Stomach (tissue), 19 donors: ENCODE measurements at places on chromosomes 3 and 15.

- DNase-seq = no peak
- H3K27me3 ChIP-seq = no peaks in the 10 kb centered on the region
- no peak overlapping the region for H3K27ac ChIP-seq
Observed at GRCh38 chr3:100213891-100214573, 46.8 kb upstream of the TBC1D23 start.

DNA sequence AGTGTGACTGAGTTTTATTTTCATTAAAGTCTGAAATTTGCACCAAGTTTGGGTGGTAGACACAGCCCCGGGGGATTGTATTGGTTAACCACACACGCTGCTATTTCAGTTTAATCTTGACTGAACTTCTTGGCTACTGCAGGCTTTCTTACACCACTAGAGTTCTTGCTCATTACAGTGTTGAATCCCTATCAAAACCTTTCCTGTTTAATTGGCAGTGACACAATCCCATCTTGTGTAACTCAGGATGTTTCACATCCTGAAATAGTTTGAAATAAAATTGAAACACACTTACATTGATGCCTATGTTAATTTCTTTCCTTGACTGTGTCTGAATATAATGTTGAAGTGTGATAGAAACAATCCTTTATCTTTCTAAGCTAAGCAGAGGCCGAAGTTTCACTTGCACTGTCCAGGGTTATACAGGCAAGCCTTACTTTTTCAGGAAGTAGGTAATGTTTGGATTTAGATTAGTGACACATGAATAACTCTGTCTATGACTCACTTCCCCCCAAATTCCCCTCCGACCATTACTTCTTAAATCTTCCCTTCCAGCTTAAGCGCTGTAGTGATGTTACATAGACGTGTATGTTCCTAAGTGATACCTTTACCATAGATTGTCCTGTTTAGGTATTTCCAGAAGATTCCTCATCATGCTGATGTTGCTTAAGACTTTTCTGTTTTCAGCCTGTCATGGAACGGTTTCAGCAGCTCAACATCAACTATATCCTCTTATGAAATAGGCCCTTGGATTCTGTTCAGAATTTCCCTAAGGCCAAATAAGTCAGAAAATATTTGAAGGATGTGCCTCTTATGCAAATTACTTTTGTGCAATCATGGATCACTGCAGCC, 16.8 kb downstream of the ATG7 start:
- no peak for DNase-seq
- H3K36me3 ChIP-seq = no peaks in the 10 kb centered on the region
- peaks cover 61% of the 10 kb centered on the region for H3K4me1 ChIP-seq
- no peak overlapping the region for H3K4me3 ChIP-seq

- no peaks in the 10 kb centered on the region for H3K4me1 ChIP-seq
- H3K27ac ChIP-seq = no peak overlapping the region
- H3K4me3 ChIP-seq = no peak overlapping the region
- H3K27me3 ChIP-seq = no peaks in the 10 kb centered on the region
- H3K36me3 ChIP-seq = no peaks in the 10 kb centered on the region
- no peak for DNase-seq
Observed at GRCh38 chr15:25525741-25526140, 86.9 kb upstream of the UBE3A start.

DNA sequence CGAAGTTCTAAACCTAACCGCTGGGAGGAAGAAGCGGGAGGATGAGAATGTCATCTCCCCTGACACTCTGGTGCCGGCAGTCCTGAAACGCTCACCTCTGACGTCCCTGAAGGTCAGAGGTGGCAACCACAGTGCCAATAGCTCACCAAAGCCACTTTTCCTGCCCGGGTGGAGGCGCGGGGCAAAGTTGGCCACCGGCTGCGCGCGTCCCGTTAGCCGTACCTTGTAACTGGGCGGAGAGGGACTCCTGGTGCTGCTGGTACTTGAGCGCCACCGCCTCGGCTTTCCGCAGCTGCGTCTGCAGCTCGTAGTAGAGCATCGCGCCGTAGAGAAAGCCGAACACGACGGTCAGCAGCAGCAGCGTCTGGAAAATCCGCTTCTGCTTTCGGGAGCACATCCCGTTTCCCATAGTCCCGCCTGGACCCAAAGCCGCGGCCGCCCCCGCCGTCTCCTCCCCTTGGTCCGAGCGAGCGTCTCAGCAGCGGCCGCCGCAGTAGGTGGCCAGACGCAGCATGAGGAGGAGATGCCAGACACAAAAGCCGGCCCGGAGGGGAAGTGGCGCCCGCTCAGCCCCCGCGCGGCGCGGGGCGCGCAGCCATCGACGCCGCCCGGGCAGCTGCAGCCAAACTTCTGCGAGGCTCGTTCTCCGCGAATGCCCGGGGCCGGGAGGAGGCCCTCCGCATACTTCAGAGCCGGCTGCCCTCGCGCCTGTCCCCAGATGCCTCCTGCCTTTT, 680 bp downstream of the GOLIM4 start:
- peak overlapping the region; percentile 94 for H3K27ac ChIP-seq
- H3K4me3 ChIP-seq = peak overlapping the region; percentile 93
- peaks cover 31% of the 10 kb centered on the region for H3K4me1 ChIP-seq

DNA sequence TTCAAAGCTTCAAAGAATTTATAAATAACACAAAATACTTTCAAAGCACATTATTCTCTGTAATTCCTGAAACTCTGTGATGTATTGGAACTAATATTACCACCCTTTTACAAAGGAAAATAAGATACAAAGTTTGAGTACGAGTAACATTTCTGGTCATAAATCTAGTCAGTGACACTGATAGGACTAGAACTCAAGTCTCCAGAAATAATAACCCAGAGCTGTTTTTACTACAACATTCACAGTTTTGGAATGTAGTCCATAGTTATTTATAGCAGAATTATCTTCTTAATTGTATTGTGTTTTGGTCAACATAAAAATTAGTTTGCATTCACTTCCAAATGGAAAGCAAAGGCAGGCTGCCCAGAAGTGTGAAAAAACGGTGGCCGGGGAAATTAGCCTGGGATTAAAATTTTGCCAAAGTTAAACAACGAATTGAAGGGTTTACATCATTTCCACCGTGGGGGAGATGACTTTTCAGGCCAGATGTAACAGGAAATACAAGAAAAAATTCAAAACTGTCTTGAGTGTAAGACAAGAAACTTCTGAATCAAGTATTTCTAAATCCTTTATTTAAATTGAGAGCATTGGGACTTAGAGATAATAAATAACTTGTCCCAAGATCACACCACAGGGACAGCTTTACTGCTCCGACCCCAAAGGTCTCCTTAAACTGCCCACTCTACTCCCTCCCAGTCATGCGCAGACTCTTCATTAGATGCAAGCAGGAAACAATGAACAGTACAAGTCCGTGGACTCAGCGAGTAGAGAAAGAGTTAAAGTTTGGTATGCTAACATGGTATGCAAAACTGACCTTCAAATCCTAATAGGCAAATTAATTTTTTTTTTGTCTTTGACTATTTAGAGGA, 74.3 kb upstream of the VGLL4 start:
- no peaks in the 10 kb centered on the region for H3K36me3 ChIP-seq
- H3K27ac ChIP-seq = peak overlapping the region; percentile 98
- peaks cover 43% of the 10 kb centered on the region for H3K4me1 ChIP-seq
- H3K27me3 ChIP-seq = no peaks in the 10 kb centered on the region
- H3K4me3 ChIP-seq = peak overlapping the region; percentile 83

DNA sequence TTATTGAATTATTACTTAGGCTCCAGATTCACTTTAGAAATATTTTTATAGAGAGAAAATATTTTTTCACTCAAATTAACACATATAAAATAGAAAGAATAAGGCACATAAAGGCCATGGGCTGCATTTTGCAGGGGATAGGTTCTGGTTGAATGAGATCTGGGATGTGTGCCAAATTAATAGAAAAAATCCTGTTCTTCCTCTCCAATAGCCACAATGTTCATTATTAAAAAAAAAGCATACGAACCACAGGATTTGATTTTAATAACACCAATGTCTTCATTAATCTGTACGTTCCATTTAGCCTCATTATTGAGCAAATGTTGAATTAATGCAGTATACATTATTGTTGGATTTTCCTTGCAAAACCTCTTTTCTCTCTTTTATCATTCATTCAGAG, 622.8 kb upstream of the AGTR1 start:
- DNase-seq = no peak
- no peaks in the 10 kb centered on the region for H3K36me3 ChIP-seq
- H3K4me3 ChIP-seq = no peak overlapping the region
- no peaks in the 10 kb centered on the region for H3K4me1 ChIP-seq
- no peak overlapping the region for H3K27ac ChIP-seq

DNA sequence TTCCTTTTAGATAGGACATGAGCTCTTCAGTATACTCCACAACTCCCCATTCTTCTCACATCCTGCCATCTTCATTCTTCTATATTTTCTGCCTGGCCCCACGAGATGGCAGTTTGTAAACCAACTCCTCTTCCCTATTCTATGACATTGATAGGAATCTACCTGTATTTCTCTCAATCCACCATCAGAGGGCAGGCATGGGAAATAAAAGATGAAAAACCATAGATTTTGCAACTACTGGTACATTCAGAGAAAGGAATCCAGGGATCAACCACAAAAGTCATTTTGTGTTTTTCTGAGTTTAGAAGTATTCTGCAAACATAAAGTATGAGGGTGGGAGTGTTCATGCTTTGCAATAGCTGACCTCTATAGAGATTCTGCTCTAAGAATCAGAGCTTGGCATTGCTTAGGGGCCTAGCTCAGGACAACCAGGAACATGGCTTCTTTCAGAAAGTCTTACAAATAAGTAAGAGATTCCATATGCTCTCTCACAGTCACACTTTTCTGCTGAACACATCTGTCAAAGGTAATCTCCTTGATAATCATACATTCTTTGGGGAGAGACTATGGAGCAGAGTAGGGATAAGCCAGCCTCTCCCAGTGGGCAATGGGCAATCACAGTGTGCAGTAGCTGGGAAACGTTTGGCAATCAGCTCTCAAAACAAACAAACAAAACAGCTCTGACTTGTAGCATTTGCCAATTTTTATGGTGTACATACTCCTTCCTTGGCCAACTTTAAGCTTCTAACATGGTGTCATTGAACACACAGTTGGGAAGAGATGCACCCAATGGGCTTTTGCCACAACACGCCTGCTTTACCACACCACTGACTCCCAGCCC, 43.1 kb upstream of the SLC25A36 start:
- no peak overlapping the region for H3K4me3 ChIP-seq
- H3K27ac ChIP-seq = no peak overlapping the region

DNA sequence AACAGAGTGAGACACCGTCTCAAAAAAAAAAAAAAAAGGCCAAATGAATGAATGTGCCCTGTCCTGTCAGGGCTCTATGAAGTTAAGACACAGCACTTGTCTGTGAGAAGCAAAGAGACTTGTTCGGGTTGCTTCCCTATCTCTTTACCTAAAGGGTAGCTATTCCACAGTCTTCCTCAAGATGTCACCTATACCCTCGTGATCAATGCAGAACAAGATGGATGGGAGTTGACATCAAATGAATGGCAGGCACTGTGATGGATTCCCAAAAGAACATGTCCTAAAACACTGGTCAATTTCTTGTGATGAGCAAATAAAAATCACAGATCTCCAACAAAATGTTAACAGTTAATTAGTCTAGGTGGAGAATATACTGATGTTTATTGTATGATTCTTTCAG, 9.5 kb downstream of the TADA3 start:
- H3K27me3 ChIP-seq = no peaks in the 10 kb centered on the region
- H3K27ac ChIP-seq = no peak overlapping the region
- peaks cover 87% of the 10 kb centered on the region for H3K36me3 ChIP-seq
- peaks cover 29% of the 10 kb centered on the region for H3K4me1 ChIP-seq
- no peak for DNase-seq
- no peak overlapping the region for H3K4me3 ChIP-seq

DNA sequence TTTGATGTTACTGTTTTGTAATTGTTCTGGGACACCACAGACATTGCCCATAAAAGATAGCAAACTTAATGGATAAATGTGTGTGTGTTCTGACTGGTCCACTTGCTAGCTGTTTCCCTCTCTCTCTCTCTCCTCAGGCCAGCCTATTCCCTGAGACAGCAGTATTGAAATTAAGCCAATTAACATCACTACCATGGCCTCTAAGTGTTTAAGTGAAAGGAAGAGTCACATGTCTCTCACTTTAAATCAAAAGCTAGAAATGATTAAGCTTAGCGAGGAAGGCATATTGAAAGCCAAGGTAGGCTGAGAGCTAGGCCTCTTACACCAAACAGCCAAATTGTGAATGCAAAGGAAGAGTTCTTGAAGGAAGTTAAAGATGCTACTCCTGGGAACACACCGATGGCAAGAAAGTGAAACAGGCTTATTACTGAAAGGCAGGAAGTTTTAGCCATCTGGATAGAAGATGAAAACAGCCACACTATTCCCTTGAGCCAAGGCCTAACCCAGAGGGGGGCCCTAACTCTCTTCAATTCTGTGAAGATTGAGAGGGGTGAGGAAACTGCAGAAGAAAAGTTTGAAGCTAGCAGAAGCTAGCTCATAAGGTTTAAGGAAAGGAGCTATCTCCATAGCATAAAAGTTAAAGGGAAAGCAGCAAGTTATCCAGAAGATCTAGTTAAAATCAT, 295.1 kb downstream of the CHST2 start:
- no peaks in the 10 kb centered on the region for H3K27me3 ChIP-seq
- no peak for DNase-seq
- no peak overlapping the region for H3K4me3 ChIP-seq
- H3K27ac ChIP-seq = no peak overlapping the region
- H3K36me3 ChIP-seq = no peaks in the 10 kb centered on the region
- no peaks in the 10 kb centered on the region for H3K4me1 ChIP-seq

GRCh38 chr3:45950686-45951600, 7.7 kb downstream of the CXCR6 start:
- peak; percentile 23 for DNase-seq
- no peaks in the 10 kb centered on the region for H3K27me3 ChIP-seq
- peaks cover 80% of the 10 kb centered on the region for H3K36me3 ChIP-seq
- H3K27ac ChIP-seq = peak overlapping the region; percentile 66

DNA sequence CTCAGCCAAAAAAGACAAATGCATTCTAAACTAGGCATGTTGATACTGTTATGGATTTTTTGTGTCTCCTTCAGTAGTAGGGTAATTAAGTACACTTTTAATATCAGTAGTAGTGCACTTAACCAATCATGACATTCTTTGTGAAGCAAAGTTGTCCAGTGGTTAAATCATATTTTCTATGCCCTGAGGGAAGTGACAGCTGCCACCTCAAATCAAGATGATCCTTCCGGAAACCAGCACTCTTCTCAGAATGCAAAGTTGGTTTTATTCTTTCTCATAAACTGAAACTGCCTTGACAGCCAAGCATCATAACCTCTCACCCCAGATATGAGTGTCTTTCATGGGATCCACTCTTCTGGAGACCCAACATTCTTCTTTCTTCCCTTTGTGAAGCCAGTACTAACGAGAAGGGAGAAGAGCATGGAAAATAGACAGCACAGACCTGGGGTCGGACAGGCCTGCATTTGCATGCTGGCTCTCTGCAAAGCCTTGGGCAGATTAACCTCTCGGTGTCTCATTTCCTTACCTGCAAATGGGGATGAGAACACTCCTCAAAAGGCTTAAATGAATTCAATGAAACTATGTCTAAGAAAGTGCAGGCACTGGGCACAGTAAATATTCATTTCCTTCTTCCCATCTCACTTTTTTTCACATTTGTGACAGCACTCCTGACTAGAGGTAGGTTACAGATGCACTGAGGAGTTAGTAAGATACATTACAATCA, 13.2 kb downstream of the AAGAB start:
- H3K4me1 ChIP-seq = peaks cover 39% of the 10 kb centered on the region
- no peak for DNase-seq
- no peak overlapping the region for H3K27ac ChIP-seq
- peaks cover 7% of the 10 kb centered on the region for H3K36me3 ChIP-seq

- DNase-seq = peak; percentile 51
- peak overlapping the region; percentile 11 for H3K27ac ChIP-seq
- no peaks in the 10 kb centered on the region for H3K36me3 ChIP-seq
- H3K27me3 ChIP-seq = no peaks in the 10 kb centered on the region
- peaks cover 38% of the 10 kb centered on the region for H3K4me1 ChIP-seq
- no peak overlapping the region for H3K4me3 ChIP-seq
Observed at GRCh38 chr15:78035321-78035751, 42.2 kb downstream of the TBC1D2B start.
